ENCODE measurements at places on chromosomes 4 and X.

DNA sequence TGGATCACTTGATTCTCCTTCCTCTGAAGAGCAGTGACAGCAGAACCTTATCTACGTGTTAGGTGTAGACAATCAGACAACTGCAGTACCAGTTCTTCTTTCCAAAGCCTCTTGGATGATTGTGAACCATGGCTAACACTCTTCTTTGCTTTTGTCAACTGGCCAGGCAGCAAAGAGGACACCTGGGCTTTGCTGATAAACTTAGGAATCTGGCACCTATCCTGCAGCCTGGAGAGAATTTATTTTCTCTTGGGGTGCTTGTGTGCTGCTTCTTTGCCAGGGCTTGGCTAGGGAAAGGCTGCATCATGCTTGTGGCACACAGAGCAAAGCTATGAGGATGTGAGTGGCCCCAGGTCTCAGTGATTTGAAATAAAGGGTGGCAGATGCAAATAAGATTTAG, 77.4 kb downstream of the ANAPC4 start:
- DNase-seq = no peak

DNA sequence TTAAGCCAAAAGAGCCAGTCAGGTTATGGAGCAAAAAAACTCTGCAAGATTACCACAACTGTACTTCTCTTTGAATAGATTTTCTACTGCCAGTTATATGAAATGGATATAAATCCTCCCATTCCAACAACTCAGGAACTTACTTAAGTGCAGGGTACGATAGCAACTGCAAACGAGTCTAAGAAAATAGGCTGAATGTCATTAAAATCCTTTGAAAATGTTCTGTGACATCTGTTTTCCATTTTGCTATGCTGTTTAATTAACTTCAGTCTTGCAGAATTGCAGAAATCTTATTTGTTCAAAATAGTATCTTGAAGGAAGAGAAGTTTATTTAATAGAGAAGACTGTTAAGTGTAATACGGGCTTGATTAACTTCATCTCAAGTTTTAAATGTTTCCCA, 243.8 kb downstream of the PALLD start:
- DNase-seq = no peak

- DNase-seq = no peak
These were observed 51.4 kb downstream of the PPP2R2C start for GRCh38 chr4:6420972-6421371.

DNA sequence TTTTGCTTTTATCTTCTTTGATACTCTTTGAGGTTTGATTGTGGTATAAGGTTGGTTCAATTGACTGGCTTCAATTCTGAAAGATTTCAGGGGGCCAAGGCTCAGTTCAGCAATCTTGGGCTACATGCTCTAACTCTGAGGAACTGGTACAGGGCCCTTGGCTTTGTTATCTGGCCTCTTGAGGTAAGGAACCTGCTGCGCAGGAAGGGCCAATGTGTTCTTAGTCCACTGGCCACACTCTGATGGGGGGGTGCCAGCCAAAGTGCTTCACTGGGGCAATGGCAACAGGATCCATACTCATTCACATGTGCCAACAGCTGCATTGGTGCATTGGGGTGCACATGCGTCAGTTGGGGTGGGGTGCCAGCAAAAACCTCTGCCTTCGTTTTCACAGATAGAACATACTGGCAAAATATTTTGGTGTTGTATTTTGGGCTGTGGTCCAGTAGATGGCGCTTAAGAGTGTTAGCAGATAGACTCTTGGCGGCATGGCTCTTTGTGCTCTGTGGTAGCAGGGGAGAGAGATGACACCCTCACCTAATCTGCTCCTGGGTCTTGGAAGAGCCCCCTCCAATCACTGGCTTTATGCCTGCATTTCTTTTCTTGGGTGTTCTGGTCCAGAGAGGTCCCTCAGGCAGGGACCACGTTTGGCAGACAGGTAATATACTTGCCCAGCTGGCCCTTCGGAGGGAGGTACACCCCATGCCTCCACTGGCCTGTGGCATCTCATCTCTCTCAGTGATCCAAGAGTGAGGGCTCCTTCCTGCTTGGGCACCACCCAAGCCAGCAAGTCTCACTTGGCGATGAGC, 42.9 kb downstream of the NDST3 start:
- no peak for DNase-seq

- DNase-seq = no peak
These were observed 42.4 kb upstream of the TMPRSS11B start for GRCh38 chr4:68287704-68288392.

GRCh38 chrX:102345916-102346315, 93.9 kb downstream of the NXF2B start:
- DNase-seq = peak; percentile 34

DNA sequence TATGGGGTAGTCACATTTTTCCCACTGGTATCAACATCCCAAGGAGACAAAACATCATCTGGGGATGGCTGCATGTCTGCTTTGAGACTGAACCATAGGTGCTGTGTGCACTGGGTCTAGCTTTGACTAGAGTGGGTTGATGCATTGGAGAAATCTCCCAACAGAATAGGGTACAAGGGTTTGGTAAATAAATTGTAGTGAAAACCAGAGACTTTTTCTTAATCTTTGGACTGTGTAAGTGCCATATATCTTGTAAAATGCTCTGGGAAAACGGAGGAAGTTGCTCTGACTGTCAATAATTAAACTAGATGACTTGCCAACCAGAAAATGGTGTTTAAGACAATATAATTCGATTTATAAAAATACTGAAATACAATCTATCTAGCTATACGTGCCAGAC, 1064.0 kb upstream of the SLIT2 start:
- DNase-seq = no peak

DNA sequence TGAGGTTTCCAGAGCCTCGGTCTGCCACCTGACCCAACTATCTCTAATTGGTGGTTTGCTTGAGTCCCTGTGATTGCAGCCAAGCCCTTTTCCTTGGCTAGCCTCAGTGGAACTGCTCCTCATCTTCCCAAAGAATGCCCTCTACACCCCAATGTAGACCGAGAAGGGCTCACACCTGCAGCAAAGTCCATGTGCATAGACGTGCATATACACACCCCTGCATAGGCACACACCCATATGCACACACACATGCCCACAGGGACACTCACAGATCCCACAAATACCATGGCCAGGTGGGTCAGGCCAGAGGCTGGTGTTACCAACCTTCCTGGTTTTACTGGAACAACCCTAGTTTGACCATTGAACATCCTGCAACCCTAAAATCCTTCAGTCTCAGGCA, 332 bp downstream of the AWAT2 start:
- no peak for DNase-seq

- DNase-seq = no peak
These were observed 540.9 kb downstream of the PPP4R3C start for GRCh38 chrX:26922278-26922677.

- DNase-seq = no peak
These were observed 94.5 kb upstream of the IL15 start for GRCh38 chr4:141541851-141542250.

GRCh38 chr4:145446184-145446583, 35.5 kb upstream of the SMAD1 start:
- DNase-seq = no peak

DNA sequence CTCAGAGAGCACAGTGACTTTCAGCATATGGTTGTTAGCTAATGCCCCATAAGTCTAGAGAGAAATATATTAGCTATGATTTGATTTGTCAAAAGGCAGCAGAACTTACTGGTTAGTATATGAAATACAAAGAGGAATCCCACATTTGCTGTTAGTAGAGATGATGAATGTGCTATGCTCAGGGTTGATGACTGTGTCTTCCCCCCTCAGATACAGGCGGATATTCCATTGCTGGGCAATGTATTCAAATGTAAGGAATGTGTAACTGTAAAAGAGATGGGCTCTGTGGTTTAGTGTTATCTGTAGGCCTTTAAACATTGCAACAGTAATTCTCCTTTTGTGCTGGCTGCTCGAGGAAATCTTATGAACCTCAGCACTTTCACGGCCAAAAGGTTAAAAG, 528.9 kb upstream of the ARX start:
- DNase-seq = no peak

- DNase-seq = no peak
These were observed 23.0 kb upstream of the OTUD4 start for GRCh38 chr4:145203410-145203809.

- no peak for DNase-seq
These were observed 102.4 kb upstream of the VCX2 start for GRCh38 chrX:8273451-8273895.

GRCh38 chrX:155819966-155820491, 61.1 kb upstream of the VAMP7 start:
- no peak for DNase-seq

DNA sequence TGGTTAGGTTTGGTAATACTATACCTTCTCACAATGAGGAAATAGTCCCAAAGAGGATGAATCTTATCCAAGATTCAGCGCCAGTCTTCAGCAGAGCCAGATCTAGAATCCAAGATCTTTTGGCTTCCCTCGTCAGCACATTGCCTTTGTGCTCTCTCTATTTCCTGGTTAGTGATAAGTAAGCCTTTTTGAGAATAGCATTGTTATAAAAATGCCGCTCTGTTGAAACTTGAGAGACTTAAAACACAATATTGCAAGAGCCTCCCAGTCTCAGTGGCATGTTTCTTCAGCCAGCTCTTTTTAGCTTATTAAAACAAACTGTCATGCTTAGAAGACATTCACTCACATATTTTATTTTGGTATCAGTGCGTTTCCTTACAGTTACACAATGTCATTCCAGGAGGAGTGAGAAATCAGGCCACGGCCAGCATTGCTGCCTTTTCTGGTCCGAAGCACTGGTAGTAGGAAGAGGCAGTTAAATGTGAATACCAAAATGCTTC, 141.4 kb downstream of the KLHL8 start:
- DNase-seq = no peak

Data from stimulated activated CD8-positive, alpha-beta memory T cell treated with anti-CD3 and anti-CD28 coated beads, Interleukin-7, amount 100 ng/mL, for 1 hour (primary cell).